Peyer's patch (tissue), 4 donors: ENCODE measurements at places on chromosomes 7 and 10.

DNA sequence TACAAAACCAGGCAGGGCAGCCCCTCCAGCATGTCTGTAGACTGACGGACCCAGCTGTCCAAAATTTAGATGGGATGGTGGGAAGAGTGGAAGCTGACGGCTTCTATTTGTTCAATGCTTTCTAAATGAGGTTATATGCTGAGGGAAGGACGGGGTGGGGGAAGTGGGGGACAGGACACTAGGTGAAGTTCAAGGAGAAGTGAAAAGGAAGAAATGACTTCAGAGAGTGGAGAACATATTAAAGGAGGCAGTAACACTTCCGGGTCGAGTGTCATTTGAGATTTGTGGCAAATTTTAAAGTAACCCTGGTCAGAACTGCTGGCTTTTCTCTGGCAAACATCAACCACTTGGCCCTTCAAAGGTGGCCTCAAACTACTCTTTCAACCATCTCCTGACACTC, 9.4 kb downstream of the PIP4K2A start:
- no peak for DNase-seq

GRCh38 chr7:116717137-116717536, 45.1 kb downstream of the MET start:
- DNase-seq = no peak

GRCh38 chr7:137304624-137305235, 38.8 kb downstream of the PTN start:
- DNase-seq = no peak

DNA sequence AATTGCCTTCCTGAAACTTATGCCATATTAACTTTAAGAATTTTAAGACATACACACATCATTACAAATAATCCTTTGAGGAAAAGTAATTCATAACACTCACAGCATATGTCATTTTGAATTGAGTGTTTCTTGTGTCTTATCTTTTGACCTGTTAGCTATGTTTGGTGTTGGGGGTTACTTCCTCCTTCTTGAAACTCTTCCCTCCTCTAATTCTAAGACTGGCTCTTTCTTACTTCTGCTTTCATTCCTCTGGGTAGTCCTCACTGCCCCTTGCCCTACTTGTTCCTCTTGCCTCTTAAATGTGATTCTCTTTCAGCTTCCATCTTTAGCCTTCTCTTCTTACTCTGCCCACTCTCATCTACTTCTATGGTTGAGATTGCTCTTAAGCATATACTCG, 28.3 kb upstream of the PIP4K2A start:
- DNase-seq = no peak

- DNase-seq = no peak
Measured at GRCh38 chr7:111750878-111751277, 188.6 kb upstream of the IMMP2L start.

DNA sequence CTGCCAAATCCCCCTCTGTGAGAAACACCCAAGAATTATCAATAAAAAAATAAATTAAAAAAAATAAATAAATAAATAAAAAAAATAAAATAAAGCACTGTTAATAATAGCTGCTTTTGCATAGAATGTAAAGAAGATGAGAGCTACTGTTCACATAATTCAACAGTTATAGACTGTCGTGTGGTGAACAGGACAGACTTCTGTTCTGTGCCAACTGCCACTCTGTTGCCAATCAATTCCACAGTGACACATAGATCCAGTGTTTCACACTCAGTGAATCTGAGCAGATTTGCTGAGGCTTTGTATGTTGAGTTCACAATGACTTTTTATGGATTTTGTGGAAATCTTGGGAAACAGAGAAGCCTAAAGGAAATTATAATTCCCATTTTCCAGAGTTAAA, 14.9 kb downstream of the ARHGAP19 start:
- no peak for DNase-seq

GRCh38 chr10:92629945-92630344, 37.0 kb downstream of the KIF11 start:
- DNase-seq = no peak

- DNase-seq = no peak
Measured at GRCh38 chr7:99190359-99191009, 17.4 kb downstream of the KPNA7 start.
